ENCODE measurements at places on chromosomes 7 and 10.

- DNase-seq: no peak
Measured at GRCh38 chr7:144720149-144720548, 115.7 kb downstream of the TPK1 start.

DNA sequence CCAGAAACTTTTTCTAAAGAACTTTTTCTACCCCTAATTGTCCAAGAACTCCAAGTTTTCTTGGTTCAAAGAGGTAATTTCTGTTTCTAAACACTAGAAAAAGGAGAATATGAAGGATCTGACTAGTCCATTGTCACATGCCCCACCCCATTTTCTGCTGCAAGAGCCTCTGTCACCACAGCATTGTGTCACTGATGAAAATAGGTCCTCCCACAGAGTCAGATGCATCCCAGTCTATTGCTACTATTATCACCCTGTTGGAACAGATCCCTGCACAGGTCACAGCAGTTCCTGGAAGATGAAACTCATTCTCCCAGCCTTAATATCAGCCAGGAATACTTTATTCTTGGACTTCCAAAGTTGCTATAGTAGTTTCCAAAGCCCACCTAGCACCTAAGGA is 7.5 kb upstream of the CFTR start:
- DNase-seq: no peak

GRCh38 chr7:30594048-30594539 is 584 bp upstream of the GARS1 start:
- peak; percentile 7 for DNase-seq

DNA sequence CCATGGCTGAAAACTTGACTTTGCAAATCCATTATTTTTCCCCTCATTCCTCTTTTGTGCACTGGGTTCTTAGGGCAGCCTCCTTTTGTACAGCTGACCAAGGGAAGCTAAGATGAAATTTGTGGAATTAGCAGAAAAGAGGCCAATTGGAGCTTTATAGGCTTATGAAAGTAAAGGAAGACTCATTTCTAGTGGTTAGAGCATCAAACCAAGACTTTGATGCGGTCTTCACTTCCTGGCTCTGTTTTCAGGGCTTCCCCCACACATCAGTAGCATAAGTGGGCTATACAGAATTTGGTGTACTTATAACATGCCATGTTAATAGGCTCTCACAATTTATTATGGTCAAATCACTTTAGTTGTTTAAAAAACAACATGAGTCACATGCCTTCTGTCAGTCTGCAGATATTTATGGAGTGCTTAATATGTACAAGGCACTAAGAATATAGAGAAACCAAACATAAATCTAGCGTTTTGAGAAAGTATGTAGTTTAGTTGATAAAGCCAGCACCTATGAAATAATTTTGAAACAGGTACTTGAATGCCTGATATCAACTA is 5.7 kb downstream of the AUTS2 start:
- peak; percentile 43 for DNase-seq

DNA sequence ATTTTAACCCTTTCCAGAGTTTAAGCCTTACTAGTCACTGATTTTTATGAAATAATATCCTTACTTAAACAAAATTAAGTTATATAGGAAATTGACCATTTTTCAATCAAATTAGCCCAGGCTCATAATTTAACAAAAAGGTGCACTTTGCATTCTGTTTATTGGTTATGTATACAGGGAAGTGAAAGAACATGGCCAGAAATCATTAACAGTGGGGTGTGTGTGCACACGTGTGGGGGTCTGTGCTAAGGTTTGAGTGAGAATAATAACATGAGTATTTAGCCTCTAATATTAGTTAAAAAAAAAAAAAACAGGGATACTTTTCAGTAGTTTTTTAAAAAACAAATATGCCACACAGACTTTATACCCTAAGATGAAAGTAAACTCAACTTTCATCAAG is 510.5 kb upstream of the PFKP start:
- DNase-seq: no peak

DNA sequence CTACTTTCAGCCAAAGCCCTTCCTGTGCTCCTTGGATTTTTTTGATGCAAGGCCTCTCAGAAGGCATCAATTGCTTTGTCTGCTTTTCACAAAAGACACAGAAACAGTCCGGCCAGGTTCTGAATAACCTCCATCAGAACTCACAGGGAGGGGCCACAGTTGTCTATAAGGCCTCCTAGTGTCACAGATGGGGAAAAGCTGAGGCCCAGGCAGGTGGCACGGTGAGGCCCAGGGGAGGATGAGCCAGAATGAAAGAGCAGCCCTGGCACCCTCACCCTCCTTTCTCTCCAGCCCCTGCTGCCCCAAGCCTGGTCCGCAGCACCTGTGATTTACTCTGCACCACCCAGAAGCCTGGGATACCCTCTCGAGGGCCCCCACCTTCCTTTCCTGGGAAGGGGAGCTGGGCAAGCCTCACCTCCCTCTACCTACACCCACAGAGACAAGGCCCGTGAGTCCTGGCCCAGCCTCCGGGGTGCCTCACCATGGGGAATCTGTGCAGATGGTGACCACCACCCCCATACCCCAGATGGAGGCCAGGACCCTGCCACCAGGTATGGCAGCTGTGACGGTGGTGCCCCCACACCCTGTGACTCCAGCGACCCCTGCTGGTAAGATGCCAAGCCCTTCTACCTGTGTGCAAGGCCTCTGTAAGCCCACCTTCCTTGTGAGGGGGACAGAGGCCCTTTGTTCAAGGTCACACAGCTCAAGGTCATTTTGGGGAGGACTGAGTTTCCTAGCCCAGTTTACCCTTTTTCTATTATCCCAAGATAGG is 26.2 kb upstream of the ZNF467 start:
- DNase-seq: peak; percentile 19

DNA sequence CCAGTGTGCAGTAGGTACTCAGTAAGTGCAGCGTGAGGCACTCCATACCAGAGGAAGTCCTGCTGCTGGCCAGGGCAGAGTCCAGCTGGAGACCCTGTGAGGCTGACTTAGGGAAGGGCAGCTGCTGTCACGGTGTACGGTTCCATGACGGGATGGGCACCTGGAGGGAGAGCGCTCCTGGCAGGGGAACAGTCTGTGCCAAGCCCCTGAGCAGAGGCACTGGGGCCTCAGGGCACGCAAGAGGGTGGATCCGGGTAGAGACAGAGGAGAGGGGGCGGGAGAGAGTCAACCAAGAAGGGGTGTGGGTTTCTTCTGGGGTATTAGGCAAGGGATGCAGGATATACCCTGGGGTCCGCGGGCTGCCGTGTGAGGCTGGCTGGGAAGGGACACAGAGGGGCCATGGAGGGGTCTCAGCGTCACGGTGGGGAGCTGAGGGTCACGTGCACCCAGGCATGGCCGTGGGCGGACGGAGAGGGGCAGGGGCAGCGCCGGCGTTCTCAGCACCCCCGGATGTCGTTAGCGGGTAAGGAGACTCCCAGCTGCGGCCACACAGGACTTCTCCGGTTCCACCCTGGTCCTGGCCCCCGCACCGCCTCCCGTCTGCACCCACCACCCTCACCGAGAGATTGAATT is 70.5 kb downstream of the MICALL2 start:
- DNase-seq: no peak

DNA sequence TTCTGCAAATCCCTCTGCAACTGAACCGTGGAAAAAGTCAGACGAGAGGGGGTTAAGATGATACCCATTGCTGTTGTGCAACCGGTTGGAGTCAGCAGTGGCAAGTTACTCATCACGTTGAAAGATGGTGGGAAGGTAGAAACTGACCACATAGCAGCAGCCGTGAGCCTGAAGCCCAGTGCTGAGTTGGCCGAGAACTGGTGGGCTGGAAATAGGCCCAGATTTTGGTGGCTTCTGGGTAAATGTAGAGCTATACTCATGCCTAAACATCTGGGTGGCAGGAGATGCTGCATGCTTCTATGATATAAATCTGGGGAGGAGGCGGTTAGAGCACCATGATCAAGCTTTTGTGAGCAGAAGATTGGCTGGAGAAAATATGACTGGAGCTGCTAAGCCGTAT is 78.6 kb downstream of the ARL5B start:
- no peak for DNase-seq

DNA sequence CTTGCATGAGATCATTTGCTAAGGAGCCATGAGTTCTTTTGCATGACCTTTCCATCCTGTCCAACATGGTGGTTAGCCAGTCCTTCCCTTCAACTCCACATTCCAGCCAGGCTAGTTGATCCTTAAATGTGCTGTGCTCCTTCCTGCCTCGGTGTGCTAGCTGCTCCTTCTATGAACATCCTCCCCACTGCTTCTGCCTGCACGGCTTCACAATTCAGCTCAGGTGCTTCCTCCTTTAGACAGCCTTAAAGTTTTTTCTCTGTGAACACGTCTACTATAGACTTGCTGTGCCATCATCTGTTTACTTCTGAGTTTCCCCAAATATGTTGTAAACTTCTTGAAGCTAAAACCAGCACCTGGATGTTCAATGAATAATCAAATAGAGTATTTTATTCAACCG is 95.5 kb downstream of the OTUD1 start:
- DNase-seq: no peak

- DNase-seq: no peak
Measured at GRCh38 chr7:130990178-130990832, 256.3 kb upstream of the KLF14 start.

GRCh38 chr10:133129071-133129858 is 30.8 kb upstream of the KNDC1 start:
- no peak for DNase-seq

- no peak for DNase-seq
Measured at GRCh38 chr10:75110006-75110632, 1.3 kb upstream of the SAMD8 start.

DNA sequence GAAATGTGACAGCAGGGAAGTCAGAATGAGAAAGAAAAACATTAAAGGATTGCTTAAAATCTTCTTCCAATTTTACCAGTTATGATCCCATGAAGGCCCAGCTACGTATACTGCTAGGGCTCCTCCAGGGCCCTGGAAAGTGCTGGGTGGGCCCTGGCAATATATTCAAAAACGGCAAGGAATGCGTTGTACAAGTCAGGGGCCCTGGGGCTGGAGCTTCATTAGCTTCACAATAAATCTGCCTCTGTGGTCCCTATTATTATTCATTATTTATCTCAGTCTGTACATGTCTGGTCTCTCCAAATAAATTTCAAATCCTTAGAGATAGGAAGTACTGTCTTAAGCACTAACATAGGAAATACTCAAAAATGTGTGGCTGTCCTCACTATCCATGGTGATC is 7.6 kb downstream of the JAZF1 start:
- DNase-seq: no peak

- DNase-seq: no peak
Measured at GRCh38 chr7:85475071-85475470, 288.2 kb upstream of the SEMA3D start.

GRCh38 chr7:117679120-117679519 is 194.1 kb downstream of the CTTNBP2 start:
- no peak for DNase-seq

- no peak for DNase-seq
Measured at GRCh38 chr7:6164491-6164890, 107.9 kb downstream of the CYTH3 start.

All from T-helper 2 cell (primary cell).